Skin of body (tissue), 3 donors: ENCODE measurements at places on chromosomes 16 and 17. TPM values are rescaled to one million over a fixed set of nuclear protein-coding genes. Genes with fewer than 3 reads are reported as not detected.

DNA sequence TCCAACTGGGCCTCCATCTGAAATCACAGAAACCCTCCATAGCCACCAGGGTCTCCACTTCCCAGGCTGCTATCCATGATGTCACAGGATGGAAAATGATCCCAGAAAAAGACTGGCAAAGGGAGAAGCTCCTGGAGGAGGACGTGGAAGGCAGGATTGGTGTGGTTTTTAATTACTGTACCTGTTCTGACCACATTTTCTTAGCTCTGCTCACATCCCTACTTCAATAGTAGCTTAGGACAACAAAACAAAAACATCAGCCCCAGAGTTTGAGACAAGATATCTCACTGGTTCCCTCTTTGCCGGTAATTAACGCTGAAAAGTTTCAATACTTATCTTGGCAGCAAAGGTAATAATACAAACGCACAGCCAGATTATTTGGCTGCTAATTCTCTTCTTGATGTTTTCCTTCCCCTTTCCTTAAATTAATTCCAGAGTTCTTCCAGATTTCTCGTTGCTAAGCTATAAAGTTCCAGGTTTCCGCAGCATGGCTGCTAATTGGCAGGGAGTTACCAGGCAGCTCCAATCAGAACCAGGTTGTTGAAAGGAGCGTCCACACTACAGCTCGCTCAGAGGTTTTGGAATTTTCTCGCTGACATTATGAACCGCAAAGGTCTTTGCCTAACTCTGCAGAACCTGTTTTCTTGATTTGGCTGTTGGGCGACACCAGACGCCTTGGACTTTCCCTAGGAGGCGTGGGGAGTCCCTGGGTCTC, 263.4 kb downstream of the MRTFB start:
- peak; percentile 57 for DNase-seq

DNA sequence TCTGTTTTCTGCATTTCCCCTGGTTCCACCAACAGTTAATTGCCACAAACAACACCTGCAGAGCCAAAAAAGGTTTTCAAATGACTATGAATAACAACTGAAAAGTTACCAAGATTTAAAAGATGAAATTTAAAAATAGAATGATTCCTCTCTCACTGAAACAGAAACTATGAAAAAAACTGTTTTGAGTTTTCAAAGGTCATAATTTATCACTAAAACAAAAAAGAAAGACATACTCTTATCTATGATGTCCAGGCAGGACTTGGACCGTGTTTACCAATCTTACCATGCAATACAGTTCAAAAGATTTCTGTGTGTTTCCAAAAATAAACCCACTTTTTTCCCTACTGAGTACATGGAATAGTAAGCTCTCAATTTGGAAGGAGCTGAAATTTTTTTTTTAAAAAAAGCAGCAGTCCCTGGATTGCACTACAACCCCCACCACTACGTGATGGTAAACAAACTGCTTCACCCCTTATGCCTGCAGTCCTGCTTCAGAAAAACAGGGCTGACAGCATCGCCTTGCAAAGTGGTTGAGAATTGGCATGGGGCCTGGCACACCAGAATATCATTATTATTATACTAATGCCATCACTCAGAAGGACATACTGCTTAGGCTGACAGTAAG, 8.5 kb downstream of the TXNDC11 start:
- no peak for DNase-seq

GRCh38 chr17:52604105-52604504, 445.6 kb upstream of the CA10 start:
- no peak for DNase-seq

DNA sequence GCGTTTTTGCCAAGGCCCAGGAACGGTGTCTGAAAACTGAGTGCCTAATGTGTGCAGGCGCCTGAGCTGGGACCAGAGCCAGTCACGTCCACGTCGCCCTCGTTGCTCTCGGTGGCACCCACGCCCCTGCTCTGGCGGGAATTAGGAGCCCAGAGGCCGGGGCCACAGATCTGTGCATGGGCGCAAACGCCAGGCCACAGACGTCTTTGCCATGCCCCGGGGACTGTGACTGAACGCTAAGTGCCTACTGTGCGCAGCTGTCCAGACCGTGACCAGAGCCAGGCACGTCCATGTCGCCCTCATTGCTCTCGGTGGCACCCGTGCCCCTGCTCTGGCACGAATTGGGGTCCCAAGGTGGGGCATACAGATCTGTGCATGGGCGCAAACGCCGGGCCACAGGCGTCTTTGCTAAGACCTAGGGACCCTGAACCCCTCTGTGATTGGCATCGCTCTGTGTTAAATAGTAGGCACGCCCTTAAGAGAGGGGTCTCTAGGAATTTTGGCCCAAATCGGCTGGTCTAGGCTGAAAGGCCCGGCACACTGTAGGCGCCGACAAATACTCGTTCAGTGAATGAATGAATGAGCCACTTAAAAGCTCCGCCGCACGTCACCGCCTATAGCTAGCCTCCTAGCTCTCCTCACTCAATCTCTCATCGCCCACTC, 827 bp upstream of the UBALD1 start:
- DNase-seq = no peak

DNA sequence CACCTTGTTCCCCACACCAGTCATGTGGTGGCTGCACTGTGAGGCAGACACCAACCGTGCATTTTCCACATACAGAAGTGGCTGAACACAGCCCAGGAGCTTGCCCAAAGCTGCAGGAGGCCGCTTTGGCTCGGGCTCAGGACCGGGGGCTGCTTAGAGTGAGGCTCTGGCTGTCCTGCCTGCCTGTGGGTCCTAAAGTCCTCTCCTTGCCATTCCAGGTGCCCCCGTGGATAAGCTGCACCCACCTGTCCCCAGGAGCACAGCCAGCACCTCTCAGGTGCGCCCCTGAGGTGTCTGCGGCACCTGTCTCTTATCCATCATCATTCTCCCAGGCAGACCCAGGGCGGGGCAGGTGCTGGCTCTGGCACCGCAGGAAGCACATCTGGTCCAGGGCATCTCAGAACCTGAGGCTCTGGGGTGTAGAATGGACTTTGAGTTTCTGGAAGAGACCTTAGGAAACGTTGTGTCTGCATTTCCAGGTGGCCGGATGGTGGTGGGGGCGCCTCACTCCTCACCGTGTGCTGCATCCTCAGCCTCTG, 180.5 kb upstream of the ZNF469 start:
- DNase-seq = no peak

- DNase-seq = no peak
Observed at GRCh38 chr16:15855704-15856003, 1.2 kb downstream of the MYH11 start.

GRCh38 chr16:77579351-77579891, 142.9 kb upstream of the NUDT7 start:
- DNase-seq = peak; percentile 81

GRCh38 chr16:20905576-20905975, 5.0 kb downstream of the LYRM1 start:
- DNase-seq = no peak

DNA sequence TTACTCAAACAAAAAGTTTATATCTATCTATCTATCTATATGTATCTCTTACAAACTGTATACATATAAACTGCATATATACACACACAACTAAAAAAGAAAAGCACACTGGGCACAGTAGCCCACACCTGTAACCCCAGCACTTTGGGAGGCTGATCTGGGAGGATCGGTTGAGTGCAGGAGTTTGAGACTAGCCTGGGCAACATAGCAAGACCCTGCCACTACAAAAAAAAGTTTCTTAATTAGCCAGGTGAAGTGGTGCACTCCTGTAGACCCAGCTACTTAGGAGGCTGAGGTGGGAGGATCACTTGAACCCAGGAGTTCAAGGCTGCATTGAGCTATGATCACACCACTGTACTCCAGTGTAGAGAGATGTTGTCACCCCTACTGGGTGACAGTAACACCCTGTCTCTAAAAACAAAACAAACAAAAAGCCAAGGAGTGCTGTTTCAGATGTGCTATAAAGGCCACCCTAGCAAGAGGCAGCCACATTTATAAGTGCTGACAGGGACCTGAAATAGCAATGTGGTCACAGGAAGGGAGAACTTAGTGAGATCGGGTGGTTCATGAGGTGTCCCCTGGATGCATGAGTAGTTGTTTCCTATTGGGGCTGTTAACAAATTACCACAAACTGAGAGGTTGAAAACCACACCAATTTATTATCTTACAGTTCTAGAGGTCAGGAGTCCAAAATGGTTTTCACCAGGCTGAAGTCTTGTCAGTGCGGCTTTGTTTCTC, 4.8 kb downstream of the CD2BP2 start:
- no peak for DNase-seq

Gene KCNJ12
- total RNA-seq = 3.1 TPM

Gene KRTAP9-1
- total RNA-seq = not detected
